Esophagus squamous epithelium (tissue), 5 donors: ENCODE measurements at places on chromosomes 16 and 17.

DNA sequence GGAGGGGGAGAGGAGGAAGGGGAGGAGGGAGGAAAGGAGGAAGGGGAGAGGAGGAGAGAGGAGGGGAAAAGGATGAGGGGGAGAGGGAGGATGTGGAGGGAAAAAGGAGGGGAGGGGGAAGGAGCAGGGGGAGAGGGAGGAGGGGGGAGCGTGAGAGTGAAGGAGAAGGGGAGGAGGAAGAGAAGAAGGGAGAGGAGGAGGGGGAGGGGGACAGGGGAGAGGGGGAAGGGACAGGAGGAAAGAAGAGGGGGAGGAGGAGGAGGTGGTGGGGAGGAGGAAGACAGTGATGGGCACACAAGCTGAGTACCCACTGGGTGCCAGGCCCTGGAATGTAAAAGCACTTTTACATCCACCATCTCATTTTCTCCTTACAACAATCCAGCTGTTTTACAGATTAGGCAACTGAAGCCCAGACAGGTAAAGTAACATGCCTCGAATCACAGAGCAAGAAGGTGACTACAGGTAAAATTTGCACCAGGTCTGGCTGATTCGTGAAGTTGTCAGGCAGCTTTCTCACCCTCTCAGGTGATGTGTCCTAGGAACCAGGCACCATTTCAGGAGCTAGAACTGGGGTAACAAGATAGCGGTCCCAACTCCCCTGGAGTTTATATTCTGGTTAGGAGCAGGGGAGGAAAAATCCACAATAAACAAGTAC is 10.0 kb upstream of the LITAF start:
- H3K4me3 ChIP-seq: no peak overlapping the region
- H3K27me3 ChIP-seq: no peaks in the 10 kb centered on the region
- peak overlapping the region; percentile 76 for H3K27ac ChIP-seq
- no peaks in the 10 kb centered on the region for H3K36me3 ChIP-seq
- no peak for DNase-seq
- peaks cover 14% of the 10 kb centered on the region for H3K4me1 ChIP-seq

DNA sequence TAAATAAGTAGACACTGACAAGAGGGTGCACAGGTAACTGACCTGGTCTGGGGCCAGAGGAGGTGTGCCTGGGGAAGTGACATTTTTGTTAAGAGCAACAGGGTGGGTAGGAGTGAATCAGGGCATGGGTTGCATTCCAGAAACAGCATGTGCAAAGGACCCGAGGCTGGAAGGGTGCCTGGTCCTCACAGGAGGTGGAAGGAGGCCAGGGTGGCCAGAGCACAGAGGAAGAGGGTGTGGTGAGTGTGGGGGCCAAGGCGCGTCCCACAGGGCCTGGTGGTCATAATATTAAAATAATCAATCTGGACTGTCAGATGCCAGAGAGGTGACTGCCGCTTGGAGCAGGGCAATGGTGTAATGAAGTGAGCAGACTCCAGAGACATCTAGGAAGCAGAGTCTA is 14.3 kb downstream of the ARHGAP23 start:
- peaks cover 12% of the 10 kb centered on the region for H3K4me1 ChIP-seq
- no peak overlapping the region for H3K4me3 ChIP-seq
- H3K27me3 ChIP-seq: no peaks in the 10 kb centered on the region
- no peak overlapping the region for H3K27ac ChIP-seq
- H3K36me3 ChIP-seq: no peaks in the 10 kb centered on the region
- DNase-seq: no peak

DNA sequence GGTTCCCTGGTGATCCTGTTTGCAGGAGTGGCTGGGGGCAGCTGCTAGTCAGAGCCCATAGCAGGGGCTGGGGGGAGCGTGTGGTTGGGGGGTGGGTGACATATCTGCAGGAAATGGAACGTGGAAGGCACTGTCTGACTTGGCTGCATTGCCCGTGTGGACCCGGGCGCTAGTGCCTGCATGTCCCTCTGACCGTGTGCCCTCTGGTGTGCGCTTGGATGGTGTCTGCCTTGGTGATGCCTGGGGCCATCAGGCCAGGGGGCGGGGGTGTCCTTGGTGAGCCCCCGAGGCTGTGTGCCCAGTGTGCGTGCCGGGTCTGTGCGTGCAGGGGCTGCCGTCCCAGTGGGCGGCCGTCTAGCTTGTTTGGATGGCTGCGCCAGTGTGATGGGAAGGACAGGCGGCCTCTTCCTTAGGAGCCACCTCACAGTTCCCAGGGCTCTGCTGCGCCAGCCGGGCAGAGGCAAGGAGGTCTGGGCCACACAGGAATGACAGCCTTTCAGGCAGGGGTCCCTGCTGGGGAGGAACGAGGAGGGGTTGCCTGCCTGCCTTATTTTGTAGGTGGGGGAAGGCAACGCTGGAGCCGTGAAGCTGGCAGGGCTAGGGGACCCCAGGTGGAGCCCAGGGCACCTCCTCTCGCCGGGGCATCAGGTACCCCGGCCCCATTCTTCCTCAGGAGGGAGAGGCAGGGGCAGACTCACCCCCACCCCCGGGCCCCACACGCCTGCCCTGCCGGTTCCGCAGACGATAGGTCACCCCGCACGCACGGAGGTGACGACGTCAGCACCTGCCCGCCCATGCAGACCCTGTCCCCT is 693 bp downstream of the NDRG4 start:
- peaks cover 12% of the 10 kb centered on the region for H3K4me1 ChIP-seq
- H3K27me3 ChIP-seq: no peaks in the 10 kb centered on the region
- H3K4me3 ChIP-seq: peak overlapping the region; percentile 12
- peaks cover 4% of the 10 kb centered on the region for H3K36me3 ChIP-seq

DNA sequence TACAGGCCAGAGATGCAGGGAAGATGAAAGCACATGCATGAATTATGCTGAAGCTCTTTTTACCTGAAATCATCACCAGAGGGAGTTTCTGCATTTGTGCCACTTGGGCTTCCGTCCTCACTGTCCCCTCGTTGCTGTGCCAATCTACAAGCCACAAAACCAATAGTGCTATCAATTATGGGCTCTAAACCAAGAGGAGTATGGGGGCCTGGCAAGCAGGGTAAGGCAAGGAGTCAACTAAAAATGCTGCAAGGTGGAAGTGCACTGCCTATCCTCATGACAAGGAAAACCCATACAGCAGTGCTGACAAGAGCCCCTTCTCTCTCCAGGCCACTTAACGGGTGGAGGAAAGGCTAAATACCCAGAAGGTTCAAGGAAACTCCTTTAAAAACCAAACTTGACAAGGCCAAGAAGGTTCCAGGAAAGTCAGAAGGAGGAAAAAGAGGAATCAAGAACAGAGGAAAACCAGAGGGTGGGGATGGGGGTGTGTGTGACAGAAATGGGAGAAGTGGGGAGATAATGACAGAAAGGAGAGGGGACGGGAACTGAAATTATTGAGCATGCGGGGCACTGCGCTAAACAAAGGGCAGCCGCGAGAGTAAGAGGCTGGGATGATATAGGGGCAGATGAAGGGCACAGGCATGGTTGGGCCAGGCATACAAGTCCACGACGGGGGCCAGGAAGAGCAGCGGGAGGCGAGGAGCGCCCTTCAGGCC is 674 bp downstream of the C17orf75 start:
- peaks cover 22% of the 10 kb centered on the region for H3K4me1 ChIP-seq
- DNase-seq: no peak
- no peaks in the 10 kb centered on the region for H3K36me3 ChIP-seq
- H3K4me3 ChIP-seq: peak overlapping the region; percentile 44
- H3K27me3 ChIP-seq: no peaks in the 10 kb centered on the region

DNA sequence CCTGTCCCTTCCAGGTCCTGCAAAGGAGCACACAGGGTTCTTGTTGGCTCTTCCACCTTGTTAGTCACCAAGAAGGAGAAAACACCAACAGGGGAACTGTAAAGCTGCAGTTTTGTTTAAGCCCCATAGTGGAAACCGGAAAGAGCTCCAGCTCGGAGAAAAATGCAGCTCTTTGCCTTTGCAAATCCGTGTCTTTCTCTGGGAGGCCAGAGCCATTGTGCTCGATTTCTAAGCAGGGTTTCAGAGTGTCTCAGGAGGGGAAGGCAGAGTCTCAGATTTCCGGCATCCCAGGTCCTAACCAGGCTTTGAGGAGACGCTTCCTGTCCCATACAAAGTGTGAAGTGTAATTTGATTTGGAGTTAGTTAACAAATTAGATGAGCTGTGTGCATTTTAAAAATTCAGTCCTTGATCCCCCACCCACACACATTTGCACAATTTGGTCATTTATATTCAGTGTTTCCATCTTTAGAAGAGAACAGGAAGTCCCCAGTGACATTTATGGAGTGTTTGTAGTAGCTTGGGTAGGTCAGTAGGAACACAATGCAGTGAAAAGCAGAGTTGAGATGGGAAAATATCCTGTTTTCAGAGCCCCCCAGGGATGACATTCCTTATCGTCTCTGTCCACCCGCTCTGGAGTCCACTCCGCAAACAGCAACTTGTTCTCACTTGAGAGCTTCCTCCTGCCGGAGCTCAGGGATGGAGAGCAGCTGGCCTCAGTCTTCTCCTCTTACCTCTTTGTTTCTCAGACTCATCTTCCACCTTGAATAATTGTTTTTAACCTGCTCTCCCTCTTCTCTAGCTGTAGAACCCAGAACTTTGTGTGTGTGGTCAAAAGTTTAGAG is 331.9 kb downstream of the SEC14L1 start:
- H3K27me3 ChIP-seq: no peaks in the 10 kb centered on the region
- DNase-seq: no peak
- peak overlapping the region; percentile 83 for H3K27ac ChIP-seq
- H3K4me1 ChIP-seq: peaks cover 69% of the 10 kb centered on the region
- peak overlapping the region; percentile 35 for H3K4me3 ChIP-seq

GRCh38 chr17:4604111-4604644 is 19.8 kb downstream of the SMTNL2 start:
- peaks cover 21% of the 10 kb centered on the region for H3K27me3 ChIP-seq
- peak overlapping the region; percentile 81 for H3K27ac ChIP-seq
- no peaks in the 10 kb centered on the region for H3K36me3 ChIP-seq
- H3K4me3 ChIP-seq: no peak overlapping the region

DNA sequence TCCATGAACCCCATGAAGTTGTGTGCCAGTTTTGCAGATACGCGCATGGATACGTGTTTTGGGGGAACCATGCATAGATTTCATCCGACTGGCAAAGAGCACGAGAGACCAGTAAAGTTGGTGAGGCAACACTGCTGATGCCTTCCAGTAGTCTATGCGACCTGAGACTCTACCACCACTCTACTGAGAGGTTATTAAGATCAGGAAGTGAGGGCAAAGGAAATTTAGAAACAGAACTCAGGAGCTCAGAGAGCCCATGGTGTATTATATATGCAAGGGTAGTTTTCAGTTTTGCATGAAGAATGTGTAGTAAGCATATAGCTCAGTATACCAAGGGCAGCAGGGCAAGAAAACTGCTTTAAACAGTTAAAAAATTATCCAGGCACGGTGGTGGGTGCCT is 4.2 kb downstream of the SLX4 start:
- H3K27ac ChIP-seq: no peak overlapping the region
- H3K36me3 ChIP-seq: peaks cover 41% of the 10 kb centered on the region
- no peak overlapping the region for H3K4me3 ChIP-seq
- no peaks in the 10 kb centered on the region for H3K27me3 ChIP-seq

- H3K27ac ChIP-seq: peak overlapping the region; percentile 86
- no peak for DNase-seq
- H3K4me3 ChIP-seq: peak overlapping the region; percentile 49
- H3K4me1 ChIP-seq: peaks cover 10% of the 10 kb centered on the region
- H3K36me3 ChIP-seq: no peaks in the 10 kb centered on the region
These were observed 59.7 kb downstream of the RNF112 start for GRCh38 chr17:19470530-19471261.

DNA sequence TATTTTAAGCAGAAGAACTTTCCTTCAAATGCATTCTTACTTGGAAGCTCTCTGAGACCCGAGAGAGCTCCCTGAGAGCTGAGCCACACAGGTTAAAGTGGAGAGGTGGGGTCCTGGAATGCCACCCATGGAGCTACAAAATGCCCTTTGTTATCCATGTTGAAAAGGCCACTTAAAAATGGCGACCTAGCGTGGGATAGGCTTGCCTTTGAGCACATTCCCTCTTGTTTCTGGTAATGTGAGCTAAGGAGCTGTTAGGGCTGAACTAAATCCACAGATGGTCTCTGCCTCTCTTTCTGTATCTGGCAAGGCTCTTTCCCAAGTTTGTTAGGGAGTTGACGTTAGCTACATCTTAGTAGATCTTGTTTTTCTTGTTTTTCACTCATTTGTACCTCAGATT is 171.6 kb downstream of the SNX29 start:
- H3K27me3 ChIP-seq: no peaks in the 10 kb centered on the region
- no peak overlapping the region for H3K27ac ChIP-seq
- no peak for DNase-seq
- peaks cover 3% of the 10 kb centered on the region for H3K4me1 ChIP-seq
- H3K4me3 ChIP-seq: no peak overlapping the region

DNA sequence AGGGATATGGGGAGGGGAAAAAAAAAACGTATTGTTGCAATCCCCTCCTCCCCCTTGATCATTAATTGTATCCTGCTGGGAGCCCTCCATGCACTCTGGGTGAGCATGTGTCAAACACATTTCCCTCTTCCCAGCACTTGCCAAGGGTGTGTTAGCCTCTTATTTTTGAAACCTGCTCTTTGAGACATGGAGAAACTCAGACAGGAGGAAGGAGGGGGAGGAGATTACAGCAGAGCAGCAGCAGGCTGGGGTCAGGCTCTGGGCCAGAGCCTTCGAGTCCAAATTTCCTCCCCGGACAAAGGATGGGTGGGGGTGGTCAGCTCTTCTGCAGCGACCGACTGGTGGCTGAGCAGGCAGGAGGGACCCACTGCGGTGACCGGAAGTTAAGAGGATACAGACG is 64.7 kb downstream of the SOX9 start:
- no peaks in the 10 kb centered on the region for H3K4me1 ChIP-seq
- H3K27me3 ChIP-seq: no peaks in the 10 kb centered on the region
- H3K36me3 ChIP-seq: no peaks in the 10 kb centered on the region
- H3K4me3 ChIP-seq: no peak overlapping the region

DNA sequence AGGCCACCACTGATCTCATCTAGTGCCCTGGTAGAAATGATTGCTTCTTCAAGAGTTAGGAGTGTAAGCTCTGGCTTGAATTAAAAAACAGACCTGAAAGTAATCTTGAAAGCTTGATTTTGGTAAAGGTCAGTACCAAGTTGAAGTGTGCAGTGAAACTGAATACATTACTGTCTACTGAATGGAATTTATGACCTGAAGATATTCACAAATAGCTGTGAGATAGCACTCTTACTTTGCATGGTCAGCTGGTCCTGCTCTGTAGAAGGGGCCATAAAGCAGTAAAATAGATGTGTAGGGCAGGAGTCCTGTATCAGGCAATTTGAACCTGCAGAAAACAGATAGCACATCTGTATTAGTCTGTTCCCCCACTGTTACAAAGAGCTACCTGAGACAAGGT is 78.6 kb downstream of the MYH13 start:
- no peak overlapping the region for H3K27ac ChIP-seq
- no peaks in the 10 kb centered on the region for H3K4me1 ChIP-seq
- DNase-seq: no peak
- H3K36me3 ChIP-seq: no peaks in the 10 kb centered on the region

- no peaks in the 10 kb centered on the region for H3K27me3 ChIP-seq
- H3K36me3 ChIP-seq: no peaks in the 10 kb centered on the region
- H3K4me1 ChIP-seq: peaks cover 4% of the 10 kb centered on the region
- H3K4me3 ChIP-seq: no peak overlapping the region
- H3K27ac ChIP-seq: no peak overlapping the region
These were observed 11.0 kb upstream of the CRISPLD2 start for GRCh38 chr16:84808826-84809225.
